ENCODE measurements at places on chromosomes 7 and 10.
A peak's percentile ranks its signal among the peaks of the same experiment; 100 is the strongest.

GRCh38 chr10:132749371-132749795, 36.6 kb downstream of the NKX6-2 start:
- no peak for DNase-seq

DNA sequence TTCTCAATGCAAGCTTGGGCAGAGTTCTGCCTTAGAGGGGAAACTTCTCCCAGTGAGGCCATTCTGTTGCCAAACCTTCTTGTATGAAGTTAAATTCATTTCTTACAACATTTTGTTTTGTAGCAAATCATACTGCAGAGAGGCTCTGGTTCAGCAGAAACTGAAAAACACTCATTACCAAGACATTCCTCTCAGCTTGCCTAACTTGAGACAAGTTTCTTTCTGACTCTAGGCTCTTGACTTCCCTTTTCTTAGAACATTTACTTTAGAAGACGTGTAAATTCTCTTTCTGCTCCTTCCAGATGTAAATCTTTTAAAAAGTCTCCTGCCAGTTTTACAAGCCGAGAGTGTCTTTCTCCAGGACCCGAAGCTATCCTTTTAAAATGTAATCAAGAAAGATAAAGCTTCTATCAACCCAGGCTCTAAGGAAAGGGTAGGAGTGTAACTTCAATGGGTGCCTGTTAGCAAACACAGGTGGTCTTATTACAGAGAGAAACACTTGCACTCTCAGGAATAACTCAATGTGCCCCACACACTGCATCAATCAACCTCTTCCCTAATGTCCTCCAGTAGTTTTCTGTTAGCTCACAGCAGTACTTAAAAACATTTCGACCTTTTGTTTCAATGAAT, 80.5 kb upstream of the TAS2R16 start:
- DNase-seq: no peak

DNA sequence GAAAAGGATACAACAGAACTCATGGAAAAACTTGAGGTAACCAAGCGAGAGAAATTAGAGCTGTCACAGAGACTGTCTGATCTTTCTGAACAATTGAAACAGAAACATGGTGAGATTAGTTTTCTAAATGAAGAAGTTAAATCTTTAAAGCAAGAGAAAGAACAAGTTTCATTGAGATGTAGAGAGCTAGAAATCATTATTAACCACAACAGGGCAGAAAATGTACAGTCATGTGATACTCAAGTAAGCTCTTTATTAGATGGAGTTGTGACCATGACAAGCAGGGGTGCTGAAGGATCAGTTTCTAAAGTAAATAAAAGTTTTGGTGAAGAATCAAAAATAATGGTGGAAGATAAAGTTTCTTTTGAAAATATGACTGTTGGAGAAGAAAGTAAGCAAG, 62.1 kb downstream of the AKAP9 start:
- DNase-seq: no peak

- no peak for DNase-seq
Measured at GRCh38 chr7:87007038-87007437, 52.4 kb downstream of the ELAPOR2 start.

DNA sequence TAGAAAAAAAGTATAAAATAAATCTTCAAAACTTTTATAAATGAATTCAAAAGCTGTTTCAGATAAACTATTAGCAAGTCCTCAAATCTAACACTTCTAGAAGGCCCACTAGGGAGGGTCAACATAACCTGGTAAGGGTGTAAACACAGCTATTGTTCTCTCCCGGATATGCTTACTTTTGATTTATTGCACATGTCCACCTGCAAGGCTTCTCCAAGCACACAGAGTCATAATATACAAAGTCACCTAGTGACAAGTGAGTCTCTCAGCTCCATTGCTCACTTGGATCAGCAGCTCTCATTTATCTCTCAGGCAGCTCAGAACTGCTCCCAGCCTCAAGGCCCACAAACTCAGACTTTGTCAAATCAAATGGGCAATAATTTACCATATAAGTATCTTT, 44.0 kb upstream of the COL1A2 start:
- DNase-seq: no peak

GRCh38 chr10:17239345-17240085, 11.5 kb downstream of the VIM start:
- no peak for DNase-seq

- no peak for DNase-seq
Measured at GRCh38 chr7:88670536-88670935, 89.0 kb upstream of the ZNF804B start.

GRCh38 chr10:31064348-31064747, 32.7 kb upstream of the ZNF438 start:
- DNase-seq: no peak

- no peak for DNase-seq
Measured at GRCh38 chr10:98257961-98258360, 10.0 kb downstream of the LOXL4 start.

DNA sequence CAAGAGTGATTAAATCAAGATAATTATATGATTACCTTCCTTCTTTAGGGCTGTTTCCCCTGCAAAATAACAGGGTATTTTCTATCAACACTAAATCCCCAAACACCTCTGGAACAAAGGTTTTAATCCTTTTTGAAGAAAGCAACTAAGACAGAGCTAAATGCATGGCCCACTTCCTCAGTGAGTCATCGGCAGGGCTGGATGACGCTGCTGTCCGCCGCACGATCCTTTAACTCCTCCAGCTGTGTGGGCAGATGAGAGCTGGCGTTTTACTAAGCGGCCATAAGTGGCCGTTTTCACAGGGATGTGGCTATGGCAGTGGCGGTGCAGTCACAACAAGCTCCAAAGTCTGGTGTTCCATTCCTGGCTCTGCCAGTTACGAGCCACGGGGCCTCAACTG, 76.0 kb upstream of the C1QL3 start:
- no peak for DNase-seq

GRCh38 chr7:79308192-79308591, 145.3 kb downstream of the MAGI2 start:
- DNase-seq: no peak

DNA sequence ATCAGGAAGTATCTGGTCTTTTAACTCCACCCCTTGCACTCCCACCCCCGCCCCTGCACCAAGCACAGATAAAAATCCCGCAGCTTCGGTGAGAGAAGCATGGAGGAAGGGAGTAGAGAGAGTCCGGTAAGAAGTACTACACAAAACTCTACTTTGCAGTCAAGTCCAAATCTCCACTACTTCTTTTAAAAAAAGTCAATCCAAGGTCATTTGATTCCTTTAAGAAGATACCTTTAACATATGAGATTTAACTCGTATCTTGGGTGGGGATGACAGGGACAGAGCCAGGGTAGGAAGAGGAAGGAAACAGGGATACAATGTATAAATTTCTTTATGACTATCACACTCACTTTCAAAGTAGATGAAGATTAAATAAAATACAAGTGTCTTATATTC, 132.1 kb downstream of the NRBF2 start:
- DNase-seq: peak; percentile 16

- no peak for DNase-seq
Measured at GRCh38 chr7:30548845-30549244, 44.2 kb upstream of the GGCT start.

DNA sequence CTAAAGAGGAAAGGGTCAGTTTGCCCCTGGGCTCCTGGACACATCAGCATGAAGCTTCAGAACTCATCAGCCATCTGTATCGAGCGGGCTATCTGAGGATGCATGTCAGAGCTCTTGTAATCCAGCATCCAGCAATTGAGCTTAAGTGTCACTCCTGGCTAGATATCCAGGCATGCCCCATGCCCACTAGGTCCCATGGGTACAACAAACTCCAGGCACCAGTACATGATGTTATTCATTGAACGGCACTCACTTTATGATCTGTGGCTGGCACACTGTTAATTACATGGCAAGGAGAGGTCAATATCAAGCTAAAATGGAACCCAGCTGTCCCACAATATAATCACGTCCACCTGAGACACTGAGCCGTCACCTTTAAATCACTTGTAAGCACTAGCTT, 274.2 kb downstream of the ELMO1 start:
- DNase-seq: no peak

DNA sequence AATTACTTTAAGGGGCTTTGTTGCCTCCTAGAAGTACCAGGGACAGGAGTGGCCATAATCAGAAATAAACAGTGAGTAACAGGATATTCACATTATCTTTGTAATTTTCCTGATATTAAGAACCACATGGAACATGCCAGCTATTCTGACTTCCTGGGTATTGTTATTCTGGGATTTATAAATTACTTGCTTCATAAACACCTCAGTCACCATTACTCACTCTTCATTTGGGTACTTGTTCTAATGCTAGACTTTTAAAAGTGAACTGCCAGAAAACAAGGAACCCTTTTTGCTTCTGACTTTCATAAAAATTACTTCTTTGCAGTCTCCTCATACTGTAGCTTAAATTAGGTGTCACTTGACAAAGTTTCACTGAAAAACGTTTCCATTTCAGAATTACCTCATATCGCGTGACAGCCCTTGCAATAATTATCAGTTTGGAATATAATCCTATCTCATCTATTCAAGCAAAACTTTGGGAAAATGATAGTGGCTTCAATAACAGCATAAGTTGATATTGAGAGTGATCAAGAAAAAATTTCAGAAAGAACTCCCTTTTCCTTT, 29.8 kb downstream of the CABCOCO1 start:
- no peak for DNase-seq

DNA sequence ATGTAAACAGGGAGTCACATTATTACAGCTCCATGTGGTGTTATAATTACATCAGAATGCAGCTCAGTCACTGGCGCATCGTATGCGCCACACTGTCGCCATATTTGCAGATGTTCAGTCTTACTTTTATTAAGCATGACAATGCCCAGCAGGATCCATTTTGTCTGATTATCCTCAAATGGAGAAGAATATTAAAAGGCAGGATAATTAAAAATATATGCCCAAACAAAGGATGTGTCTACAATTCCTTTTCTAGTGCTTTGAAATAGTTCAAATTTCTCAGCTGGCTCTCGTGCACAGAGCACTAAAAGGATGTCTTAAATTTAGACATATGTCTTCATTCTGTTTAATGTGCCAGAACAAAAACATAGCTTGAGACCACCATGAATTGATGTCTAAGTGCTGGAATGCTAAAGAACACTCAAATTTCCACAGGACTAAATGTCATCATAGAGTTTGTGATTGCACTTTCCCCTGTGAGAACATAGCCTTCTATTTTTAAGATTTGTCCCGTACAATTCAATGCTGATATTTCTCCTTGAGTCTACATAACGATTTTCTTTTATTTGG, 168.0 kb downstream of the DKK1 start:
- no peak for DNase-seq

- DNase-seq: no peak
Measured at GRCh38 chr10:86372119-86372783, 5.7 kb upstream of the GRID1 start.

DNA sequence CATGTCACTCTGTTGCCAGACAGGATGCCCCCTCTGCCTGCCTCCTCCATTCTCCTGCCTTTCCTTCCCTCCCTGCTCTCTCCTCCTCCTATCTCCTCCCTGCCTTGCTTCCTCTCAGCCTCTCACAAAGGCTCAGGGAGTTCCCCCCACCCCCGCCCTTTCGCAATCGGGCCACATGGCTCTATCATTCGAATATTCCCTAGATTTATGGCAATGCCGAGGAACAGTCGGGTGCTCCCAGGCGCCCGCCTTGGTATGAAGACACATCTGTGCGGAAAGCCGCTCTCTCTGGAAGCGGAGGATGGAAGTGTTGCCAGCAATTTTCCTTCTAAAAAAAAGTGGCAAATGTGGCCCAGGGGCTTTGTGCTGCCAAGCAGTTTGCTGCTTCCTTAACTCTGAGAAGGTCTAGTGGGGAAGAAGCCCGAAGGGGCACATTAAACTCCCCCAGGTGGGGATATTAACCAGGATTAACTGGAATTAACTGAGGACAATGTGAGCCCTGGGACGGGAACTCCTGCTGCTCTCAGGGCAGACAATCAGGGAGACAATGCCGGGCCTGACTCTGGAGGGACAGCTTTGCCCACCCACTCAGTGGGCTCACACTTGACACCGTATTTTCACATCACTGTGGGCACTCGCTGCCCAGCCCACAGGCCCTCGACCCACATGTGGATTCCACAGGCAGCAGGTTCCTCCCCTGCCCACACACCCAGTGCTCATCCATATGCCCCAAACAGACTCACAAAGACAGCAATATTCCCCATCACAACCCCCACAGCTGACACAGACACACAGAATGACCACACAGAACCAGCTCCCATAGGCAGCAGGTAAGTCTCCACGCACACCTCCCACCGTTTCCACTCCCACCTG, 88.4 kb upstream of the SMNDC1 start:
- DNase-seq: no peak

- no peak for DNase-seq
Measured at GRCh38 chr7:142811154-142811737, 40.5 kb downstream of the PRSS2 start.

DNA sequence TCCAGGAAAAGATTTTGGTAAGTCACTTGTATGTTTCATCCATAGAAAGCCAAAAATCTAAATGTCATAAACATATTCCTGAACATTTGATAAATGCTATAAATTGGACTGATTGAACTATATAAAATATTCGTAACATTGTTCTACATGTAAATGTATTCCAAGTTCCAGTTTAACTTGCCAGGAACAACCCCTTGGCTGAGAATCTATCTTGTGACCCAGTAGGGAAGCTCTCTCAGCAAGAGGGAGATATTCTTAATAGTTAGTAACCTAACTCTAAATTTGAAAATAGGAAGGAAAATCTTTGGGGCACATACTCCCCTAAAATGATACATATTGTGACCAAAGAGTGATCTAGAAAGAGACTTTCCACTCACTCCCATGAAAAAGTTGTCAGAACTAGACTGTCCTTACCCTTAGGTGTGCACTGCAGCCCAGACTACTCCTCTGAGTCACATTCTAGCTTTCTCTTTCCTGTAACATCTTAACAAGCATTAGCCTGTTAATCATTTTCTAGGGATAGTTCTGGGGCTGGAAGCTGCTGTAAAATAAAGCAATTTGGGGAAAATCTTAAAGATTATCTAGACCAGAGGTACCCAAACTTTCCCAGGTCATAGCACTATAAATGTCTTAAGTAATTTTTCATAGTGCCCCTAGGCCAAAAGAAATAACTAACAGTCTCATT, 73.7 kb upstream of the SKAP2 start:
- no peak for DNase-seq

GRCh38 chr10:43861966-43862751, 213.5 kb upstream of the ZNF32 start:
- DNase-seq: no peak

DNA sequence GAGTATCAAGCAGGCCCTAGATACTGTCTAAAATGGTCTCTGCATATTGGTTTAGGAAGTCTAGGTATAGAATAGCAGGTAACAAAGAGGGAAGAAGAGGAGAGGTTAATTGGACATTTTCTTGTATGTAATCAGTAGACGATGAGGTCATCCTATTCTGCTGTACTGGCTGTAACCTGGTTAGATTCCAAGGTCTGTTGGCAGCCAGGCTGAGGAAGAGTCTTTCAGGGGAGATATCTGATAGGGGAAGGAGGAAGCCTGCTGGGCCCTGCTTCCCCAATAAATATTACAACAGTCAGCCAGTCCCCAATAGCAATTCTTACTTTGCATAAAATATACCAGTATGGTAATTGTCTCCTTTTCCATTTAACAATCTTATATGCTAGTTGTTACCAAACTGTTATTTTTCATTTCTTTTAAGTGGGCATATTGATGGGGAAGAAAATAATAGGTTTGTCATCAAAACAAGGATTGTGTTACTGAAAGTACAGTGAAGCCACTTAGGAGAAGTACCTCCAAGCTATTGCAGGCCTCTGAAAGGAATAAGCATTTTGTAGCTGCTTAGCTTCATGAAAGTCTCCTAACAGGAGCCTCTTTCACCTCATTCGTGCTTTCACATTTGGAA, 186.4 kb downstream of the LRRC4 start:
- no peak for DNase-seq

Data from stimulated activated CD8-positive, alpha-beta memory T cell treated with anti-CD3 and anti-CD28 coated beads, Interleukin-4, amount 100 ng/mL, for 1 hour (primary cell).